ENCODE measurements at places on chromosomes 4 and X.

DNA sequence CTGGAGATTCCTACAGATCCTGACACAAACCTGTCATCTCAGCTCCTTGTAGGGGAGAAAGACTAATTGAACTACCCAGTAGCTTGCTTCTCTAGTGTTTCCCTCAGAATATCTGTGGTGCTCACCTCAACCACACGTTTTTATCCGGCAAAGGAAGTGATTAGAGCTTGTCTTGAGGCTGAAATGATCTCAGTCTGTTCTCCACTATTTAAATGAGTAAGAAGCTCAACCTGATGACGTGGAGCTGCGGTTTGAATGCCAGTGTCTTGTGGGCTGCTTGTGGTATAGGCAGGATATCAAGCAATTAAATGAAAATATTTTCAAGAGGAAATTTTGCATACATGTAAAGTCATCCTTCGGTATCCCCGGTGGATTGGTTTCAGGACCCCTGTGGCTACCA is 270.2 kb downstream of the TLL1 start:
- DNase-seq: no peak

- DNase-seq: no peak
Observed at GRCh38 chr4:47530801-47531200, 45.7 kb downstream of the ATP10D start.

- DNase-seq: no peak
Observed at GRCh38 chr4:157824021-157824420, 348.8 kb downstream of the GASK1B start.

- no peak for DNase-seq
Observed at GRCh38 chr4:130850019-130850524, 1754.1 kb downstream of the C4orf33 start.

DNA sequence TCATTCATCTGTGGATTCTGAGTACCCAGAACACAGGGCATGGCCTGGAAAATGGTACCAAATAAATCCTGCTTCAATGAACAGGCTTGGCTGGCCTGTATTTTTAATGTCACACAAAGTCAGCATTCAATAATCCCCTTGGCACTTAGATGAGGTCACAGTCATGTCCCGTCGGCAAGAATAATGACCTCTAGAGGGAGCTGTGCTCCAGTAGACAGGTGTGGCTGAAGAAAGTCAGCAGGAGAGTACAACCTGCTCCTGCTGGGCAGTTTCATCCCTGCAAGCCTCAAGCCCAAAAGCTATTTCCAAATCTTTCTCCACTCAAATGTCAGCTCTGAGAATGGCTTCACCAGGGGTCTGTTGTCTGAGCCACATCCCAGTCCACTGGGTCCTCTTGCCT is 404.0 kb upstream of the F9 start:
- DNase-seq: no peak

GRCh38 chrX:153446950-153447580 is 1.2 kb upstream of the TREX2 start:
- no peak for DNase-seq

DNA sequence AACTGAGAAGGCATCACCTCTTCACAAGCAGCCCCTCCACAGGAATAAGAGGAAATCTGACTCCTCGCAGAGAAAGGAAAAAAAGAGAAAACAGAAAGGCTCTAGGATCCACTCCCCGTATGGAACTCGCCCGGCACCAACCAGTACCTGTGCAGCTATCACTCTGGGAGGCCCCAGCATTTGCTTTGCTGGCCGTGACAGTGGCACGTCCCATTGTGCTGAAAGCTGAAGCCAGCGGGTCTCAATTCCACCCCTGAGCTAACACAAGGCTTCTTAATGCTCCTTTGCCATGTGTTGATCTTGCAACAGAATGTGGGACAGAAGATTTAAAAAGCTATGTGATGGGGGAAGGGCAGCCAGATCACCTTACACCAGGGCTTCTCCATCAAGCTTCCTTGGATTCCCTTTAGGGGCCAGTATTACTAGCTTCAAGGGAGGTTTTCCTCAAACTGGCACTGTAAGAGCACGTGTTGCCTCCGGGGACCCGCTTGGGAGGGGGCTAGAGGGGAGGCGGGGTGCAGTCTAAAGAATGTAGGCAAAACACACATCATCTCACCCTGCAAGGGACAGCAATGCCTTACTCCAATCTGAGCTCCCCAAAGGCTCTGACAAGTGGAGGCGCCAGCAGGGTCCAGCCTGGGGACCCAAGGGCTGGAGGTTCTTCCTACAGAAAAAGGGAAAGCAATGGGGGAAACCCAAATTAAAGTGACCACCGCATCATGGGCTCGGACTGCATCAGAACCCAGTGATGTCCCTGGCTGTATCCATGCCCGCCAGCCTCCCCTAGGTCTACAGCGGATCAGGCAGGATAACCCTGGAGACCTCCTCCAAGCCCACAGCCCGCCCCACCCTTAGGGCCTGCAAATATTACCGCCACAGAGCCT is 1.2 kb downstream of the USP46 start:
- DNase-seq: peak; percentile 40

GRCh38 chrX:120514236-120514635 is 45.1 kb upstream of the LAMP2 start:
- no peak for DNase-seq

GRCh38 chrX:139484591-139484990 is 45.9 kb upstream of the F9 start:
- no peak for DNase-seq

- peak; percentile 82 for DNase-seq
Observed at GRCh38 chr4:7761720-7762119, 177.9 kb downstream of the AFAP1 start.

GRCh38 chr4:107069049-107069448 is 32.9 kb upstream of the DKK2 start:
- no peak for DNase-seq

GRCh38 chrX:151458824-151459223 is 61.8 kb downstream of the VMA21 start:
- DNase-seq: no peak

DNA sequence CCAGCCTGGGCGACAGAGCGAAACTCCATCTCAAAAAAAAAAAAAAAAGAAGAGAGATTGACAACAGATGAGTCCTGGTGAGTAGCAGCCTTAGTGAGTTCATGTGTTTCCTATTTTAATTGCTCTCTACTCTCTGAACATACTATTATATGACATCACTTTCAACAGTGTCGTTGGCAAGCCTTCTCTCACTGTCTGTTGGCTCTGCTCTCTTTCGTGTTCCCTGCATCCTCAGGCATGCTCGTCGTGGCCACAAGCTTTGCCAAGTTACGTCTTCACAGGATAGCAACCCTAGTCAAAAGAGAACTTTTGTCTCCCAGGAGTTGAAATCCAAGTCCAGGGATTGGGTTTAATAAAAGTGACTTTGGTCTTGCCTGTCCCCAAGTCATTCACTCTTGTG is 117.1 kb upstream of the EGFL6 start:
- peak; percentile 36 for DNase-seq

DNA sequence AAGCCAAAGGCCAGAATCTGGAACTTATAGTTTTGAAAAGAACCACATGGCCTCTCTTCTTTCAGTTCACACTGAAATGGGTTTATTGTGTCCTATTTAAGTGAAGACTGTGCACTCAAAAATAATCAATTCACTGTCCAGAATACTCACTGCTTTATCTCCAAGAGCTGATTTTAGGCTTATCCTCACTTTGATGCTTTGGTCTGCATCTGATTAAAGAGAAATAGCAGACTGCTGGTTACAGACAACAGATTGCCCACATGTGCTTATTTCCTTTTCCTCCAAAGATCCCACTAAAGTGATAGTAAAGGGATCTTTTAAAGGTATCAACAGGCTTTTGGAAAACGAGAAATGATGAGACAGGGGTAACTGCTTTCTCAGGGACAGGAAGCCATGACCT is 30.6 kb downstream of the ACE2 start:
- no peak for DNase-seq

- peak; percentile 41 for DNase-seq
Observed at GRCh38 chrX:105821471-105822121, 743 bp upstream of the NRK start.

- DNase-seq: no peak
Observed at GRCh38 chr4:126526335-126526734, 1106.4 kb upstream of the INTU start.

GRCh38 chrX:14798805-14799397 is 74.0 kb downstream of the FANCB start:
- no peak for DNase-seq

DNA sequence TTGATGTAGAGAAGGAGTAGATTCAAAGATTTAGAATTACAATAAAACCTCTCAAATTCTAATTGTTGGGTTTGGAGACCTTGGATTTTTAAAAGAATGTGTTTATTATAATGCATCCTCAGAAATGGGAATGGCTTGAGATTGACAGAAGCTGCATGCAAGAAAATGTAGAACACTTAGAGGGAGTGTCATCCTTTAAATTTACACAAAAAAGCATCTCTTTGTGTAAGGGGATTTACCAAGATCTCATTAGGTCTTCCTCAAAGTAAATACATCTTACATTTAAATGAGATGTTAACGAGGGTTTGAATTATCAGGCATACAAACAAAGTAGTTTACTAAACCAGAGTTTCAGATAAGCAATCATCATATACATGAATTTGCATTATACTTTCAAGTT is 615.0 kb downstream of the FAM133A start:
- DNase-seq: no peak

GRCh38 chrX:20718592-20719380 is 452.1 kb upstream of the RPS6KA3 start:
- no peak for DNase-seq

DNA sequence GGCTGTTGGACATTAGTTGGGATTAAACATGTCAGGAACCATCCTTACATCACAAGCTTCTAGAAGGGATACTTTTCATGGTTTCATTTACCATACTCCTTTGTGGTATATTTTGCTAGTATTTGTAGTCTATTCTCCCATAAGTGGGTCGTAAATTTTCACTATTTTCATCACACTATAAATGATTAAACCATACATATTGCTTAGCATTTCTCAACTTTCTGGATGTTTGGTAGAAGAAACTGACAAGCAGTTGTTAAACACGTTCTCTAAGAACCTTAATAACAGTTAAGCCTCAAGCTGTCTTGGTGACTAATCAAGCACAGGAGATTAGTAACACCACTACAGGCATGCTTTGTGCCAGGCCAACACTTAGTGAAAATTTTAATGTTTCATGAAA is 375.5 kb downstream of the NAF1 start:
- DNase-seq: no peak

GRCh38 chr4:176492646-176493302 is 173.0 kb downstream of the SPCS3 start:
- DNase-seq: no peak

DNA sequence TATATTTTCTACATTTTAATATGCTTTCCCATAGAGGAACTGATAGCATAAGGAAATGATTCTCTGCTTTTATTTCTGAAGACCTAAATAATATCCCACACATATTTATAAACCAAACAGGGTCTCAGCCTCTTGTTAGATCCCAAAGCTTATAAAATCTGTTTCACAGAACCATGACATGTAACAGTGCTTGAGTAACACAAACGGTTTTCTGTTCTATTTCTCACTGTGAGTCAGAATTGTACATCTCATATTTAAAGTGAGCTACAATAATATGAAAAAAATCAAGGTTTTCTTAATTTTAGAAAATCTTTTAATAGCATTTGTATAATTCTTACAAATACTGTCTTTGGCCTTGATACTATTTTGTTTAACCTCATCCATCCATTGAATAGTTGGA is 51.2 kb downstream of the NR3C2 start:
- DNase-seq: no peak

DNA sequence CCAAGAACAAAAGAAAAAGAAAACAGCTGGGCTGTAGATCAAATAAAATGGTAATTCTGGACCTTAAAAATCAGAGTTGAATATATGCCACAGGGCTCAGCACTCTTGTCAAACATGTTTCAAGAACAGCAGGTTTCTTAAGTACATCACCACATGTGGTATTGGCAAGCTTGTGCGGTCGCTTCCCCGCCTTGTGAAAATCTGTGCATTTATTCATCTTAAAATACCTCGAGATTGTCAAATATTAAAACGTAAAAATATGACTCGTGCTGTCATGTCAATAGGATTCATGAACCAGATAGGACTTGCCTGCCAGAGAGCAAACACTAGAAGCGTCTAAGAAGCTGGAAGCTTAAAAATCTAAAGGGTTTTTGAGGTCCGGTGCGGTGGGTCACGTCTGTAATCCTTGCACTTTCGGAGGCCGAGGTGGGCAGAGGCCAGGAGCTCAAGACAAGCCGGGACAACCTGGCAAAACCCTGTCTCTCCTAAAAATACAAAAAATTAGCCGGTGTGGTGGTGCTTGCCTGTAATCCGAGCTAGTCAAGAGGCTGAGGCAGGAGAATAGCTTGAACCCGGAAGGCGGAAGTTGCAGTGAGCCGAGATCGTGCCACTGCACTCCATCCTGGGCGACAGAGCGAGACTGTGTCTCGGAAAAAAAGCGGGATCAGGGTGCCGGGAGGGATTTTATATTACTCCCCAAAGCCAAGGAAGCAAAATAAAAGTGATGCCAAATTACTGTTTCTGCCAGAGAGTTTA is 40.2 kb upstream of the TMEM154 start:
- DNase-seq: no peak

GRCh38 chr4:66628146-66628545 is 917.2 kb downstream of the CENPC start:
- DNase-seq: no peak

- no peak for DNase-seq
Observed at GRCh38 chr4:180674619-180675358, 1568.4 kb upstream of the TENM3 start.

DNA sequence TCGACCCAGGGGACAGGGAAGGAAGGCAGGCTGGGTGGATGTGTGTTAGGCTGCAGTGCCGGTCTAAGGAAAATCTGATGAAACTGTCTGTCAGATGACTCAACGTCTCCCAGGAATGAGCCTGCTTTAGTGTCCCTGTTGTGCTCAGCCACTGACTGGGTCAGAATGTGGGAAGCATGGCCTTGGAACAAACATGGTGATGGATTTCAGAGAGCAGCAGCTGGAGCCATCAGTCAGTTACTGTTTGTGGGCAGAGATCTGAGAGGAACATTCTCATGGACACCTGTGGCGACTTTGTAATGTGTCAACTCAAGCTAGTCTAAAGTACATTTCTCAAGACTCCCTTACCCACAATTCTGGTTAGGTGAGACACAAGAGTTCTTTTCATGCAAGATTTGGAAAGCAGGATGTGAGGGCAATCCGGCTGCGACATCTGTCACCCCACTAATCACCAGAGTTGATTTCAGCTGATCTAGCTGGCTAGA is 63.2 kb downstream of the ANAPC10 start:
- DNase-seq: peak; percentile 49

GRCh38 chrX:70769659-70770227 is 138.8 kb downstream of the TEX11 start:
- DNase-seq: no peak

- no peak for DNase-seq
Observed at GRCh38 chrX:30196322-30196721, 19.0 kb upstream of the MAGEB2 start.

GRCh38 chrX:115563633-115564162 is 2.7 kb downstream of the PLS3 start:
- no peak for DNase-seq

DNA sequence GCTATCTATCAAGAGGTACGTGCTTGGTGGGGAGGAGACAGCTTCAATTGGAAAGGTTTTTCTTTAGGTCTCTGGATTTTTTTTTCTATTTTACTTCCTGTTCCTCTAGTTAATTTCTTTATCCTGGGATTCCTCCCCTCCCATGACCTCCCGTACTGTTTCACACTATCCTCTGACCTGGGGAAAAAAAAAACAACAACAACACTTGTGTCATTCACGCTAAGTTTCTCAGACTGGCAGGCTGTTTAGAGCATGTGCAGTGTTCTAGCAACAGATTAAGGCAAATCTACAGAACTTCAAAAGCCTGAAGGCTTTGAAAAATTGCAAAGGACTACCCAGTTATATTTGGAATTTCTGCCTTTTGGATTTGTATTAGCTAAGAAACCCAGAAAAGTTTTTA is 358.4 kb downstream of the ARHGAP24 start:
- no peak for DNase-seq

Measured in femur (tissue), 1 donor.